Activated CD4-positive, CD25-positive, alpha-beta regulatory T cell treated with anti-CD3 and anti-CD28 coated beads, Interleukin-2, amount 50 U/mL, for 16 hours (primary cell): ENCODE measurements at places on chromosomes 7 and 10.

DNA sequence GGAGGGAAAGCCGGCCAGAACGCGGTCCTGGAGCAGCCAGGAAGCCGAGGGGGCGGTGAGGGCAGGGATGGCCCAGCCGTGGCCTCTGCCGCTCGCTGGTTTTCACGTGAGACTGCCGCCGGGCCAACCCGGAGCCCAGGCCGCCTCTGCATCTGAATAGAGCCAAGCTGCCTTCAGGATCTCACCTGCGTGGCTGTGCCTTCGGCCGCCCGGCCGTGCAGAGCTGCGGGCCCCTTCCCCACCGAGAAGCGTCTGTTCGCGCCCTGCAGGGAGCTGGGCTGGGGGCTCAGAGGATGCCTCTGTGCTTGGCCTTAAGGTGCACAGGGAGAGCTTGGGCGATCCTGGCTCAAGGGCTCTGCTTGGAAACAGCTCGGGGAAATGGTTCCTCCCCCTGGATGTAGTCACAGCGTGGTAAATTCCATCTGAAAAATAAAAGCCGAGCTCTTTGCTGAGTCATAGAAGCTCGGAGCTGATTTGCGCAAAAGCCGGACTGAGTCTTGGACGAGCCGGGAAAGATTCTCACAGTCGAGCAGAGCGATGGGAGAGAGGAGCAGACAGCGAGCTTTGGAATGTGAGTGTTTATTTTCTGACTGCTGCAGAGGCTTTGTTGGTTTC is at the start of gene JAKMIP3:
JAKMIP3 (plus strand) TSS at position 456 of the 615 bp plus-strand sequence. CDS start 38,863 bp downstream, outside the sequence.
- DNase-seq: no peak

DNA sequence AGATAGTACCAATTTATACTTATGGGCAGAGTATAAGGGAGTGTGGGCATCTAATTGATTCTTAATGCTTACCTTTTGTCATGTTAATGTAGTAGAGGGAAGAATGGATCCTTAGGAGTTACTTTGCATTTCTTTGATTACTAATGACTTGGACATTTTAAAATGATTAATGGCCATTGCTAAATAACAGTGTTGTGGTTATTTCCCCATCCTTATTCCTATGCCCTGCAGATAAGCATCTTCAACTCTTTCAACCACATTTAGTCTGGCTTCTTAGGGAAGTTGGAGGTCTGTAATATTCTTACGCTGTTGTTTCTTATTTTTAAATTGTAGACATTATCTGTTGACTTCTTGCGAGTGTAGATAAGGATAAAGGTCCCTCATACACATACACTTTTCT is 37.2 kb downstream of the KAT6B start:
- no peak for DNase-seq

DNA sequence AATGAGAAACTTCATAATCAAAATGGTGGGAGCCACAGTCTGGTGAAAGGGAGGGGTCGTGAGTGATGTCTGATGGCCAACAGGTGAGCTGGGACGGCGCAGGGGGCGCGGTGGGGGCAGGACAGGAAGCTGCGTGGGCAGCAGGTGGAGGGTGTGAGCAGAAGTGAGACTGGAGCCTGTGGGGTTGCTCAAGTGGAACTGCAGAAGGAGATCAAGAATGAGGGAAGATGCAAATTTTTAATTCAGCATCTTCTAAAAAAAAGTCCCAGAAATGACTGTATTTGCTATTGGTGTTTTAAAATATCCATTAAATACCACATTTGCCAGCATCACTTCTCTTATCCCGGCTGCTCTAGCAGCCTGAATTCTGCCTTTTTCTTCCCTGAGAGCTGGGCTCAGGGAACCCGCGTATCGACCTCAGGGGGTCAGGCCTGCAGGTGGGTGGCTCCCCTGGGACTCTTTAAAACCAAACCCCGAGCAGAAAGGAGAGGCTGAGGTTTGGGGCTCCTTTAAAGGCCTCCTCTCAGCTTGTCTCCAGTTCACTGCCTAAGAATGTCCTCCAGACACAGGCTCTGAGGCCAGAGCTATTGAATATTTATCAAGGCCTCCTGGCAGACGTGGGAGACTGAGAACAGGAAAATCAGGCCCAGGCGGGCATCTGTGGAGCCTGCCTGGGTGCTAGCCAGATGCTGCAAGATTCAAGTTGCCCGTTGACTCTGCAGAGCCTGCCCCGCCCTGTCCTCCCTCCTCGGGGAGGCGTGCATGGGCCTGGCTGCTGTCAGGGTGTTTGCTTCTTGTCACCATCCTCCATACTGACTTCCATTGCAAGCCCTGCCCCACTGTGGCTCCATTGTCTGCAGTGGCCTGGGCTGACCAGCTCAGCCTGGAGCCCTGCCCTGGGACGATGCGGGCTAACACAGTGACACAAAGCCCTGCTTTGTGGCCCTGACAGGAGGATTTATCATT is 53.9 kb downstream of the SYPL1 start:
- DNase-seq: no peak

- no peak for DNase-seq
Measured at GRCh38 chr10:73263693-73264347, 11.4 kb upstream of the MRPS16 start.

DNA sequence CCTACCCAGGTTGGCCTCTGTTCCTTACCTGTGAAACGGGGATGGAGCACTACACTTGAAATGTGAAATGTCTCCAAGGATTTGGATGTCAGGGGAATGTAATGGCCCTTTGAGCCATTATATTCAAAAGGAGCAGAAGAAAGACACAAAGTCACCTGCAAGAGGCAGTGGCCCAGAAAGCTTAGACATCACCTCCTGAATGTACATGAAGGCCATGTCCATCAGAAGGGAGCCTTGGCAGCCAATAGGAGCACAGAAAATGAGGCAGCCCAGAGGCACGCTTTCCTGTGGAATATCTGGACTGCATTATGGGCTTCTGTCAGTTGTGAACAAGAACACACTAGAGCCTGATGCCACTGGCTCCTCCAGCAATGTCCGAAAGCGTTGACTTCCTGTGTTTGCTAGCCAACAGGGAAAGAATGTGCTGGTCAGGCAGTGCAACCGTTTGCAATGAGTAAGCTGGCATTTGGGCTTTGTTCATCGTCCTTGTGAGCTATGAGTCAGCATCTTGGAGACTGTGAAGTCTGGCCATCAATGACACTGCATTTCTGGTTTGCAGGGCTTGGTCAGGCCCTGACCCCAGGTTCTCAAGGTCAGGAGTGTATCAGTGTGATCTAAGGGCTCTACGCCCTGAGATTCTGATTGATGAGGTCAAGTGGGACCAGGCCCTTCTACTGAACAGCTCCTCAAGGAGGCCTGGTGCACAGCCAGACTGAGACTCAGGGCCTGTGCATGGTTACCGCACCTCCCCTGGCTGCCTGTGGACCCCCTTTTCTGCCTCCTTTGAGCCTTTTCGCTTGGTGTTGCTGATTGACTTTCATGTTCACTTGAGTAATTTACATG is 222.4 kb downstream of the RPS24 start:
- no peak for DNase-seq
